ENCODE measurements at places on chromosomes 13 and 19.

DNA sequence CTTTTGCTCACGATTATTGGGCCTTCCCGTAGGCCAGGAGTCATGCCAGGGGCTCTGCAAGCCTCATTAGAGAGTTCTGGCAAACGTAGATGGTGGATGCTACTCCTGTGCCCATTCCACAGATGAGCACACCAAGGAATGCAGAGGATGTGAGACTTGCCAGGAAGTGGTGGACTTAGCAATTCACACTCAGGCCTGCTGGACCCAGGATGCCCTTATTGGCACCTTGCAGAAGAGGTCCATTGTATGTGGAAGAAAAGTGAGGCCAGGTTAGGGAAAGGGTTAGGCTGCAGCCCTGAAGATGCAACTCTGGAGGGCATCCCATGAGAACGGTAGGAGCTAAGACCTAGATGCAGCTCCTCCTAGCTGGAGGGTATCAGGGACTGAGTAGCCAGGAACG, 5.9 kb downstream of the UNC13A start:
- no peak for DNase-seq

GRCh38 chr19:4455719-4456475, 1.7 kb downstream of the UBXN6 start:
- DNase-seq = no peak

- DNase-seq = no peak
Measured at GRCh38 chr13:50678464-50679162, 164.9 kb downstream of the DLEU7 start.

DNA sequence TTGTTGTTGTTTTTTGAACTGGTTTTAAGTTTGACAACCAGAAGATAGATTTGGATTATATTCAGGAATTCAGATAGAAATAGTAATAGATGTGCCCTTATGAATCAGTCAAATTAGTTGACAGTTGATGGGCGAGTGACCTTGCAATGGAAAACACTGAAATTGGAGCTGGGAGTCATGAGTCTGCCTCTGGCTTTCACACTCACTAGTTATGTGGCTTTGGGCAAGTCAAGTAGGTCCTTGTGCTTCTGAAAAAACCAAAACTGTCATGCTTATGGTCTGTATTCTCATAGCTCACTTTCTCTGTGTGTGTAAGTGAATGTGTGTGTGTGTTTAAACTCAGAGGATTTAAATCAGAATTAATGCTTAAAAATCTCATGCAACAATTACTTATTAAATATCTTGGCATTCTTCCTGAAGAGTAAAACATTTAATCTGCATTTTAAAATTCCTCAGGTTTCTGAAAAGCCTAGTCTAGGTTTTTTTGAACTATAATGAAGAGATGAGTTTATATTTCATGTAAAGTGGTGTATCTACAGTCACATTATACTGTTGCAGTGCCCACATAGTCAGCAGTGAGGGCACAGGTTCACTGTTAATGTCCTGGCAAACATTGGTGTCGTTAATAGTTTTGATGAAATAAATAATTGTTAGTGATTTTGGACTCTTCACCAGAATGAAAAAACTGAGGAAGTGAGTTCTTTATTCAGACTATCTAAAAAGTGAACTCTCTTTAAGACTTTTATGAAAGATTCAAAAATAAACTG, 32.5 kb downstream of the UCHL3 start:
- DNase-seq = no peak

DNA sequence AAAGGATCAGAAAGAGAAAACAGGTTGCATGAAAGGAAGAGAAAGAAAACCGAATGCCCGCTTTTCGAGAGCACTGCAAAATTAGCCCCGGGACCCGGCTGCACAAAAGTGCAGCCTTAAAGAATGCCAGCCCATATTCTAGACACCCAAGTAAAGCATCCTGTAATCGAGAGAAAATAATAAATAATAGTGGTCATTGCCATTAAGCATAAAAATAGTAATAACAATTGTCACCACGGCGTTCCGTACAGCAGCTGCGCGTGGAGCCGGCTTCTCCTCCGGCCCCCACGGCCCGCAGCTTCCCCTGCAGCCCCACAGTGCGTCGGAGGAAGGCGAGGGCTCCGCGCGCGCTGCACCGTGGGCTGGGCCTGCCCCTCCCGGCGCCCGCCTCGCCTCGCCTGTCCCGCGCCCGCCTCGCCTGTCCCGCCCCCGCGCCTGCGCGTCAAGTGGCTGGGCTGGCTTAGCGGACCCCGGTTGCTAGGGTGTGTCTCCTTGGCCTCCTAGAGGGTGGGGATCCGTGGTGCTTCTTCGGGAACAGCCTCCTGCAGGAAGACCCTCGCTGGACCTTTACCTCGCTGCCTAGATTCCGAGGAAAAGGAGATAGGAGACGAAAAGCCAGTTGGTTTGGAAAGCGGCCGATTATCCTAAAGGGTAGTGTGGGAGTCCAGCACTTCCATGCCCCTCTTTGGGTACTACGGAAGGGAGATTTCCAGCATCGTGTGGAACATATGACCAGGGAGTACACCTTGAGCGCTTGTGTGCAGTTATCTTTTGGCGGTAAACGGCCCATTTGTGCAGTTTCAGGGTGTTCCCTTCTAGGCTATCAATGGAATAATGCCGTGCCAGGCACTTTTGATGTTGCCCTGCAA, at the start of gene LRRC63:
TSS of gene LRRC63 (plus strand) at position 446 of the 869 bp plus-strand sequence. CDS start 1,107 bp downstream, outside the sequence.
- DNase-seq = no peak

GRCh38 chr19:34639491-34640085, 37.4 kb downstream of the SCGB2B2 start:
- DNase-seq = peak; percentile 39

GRCh38 chr13:99064624-99065234, 86.9 kb upstream of the DOCK9 start:
- DNase-seq = no peak

- no peak for DNase-seq
Measured at GRCh38 chr13:108944760-108945159, 315.3 kb downstream of the MYO16 start.

- DNase-seq = no peak
Measured at GRCh38 chr19:15549581-15549980, 41.3 kb downstream of the CYP4F22 start.

DNA sequence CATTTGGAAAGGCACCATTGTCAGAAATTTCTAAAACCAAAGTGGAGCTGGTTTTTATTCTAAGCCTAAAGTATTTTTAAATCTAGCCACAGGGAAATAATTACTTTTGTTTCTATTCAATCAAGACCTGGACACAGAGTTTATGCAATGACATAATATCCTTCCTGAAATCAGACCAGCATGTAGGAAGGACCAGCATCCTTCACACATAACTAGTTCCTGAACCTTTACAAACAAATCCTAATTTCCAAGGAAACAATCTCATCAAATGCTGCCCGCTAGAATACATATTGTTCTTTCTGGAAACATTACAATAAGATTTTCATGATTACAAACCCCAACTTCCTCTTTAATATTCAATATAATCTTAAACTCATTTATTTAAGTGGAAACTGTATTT, 1.5 kb downstream of the STARD13 start:
- no peak for DNase-seq

DNA sequence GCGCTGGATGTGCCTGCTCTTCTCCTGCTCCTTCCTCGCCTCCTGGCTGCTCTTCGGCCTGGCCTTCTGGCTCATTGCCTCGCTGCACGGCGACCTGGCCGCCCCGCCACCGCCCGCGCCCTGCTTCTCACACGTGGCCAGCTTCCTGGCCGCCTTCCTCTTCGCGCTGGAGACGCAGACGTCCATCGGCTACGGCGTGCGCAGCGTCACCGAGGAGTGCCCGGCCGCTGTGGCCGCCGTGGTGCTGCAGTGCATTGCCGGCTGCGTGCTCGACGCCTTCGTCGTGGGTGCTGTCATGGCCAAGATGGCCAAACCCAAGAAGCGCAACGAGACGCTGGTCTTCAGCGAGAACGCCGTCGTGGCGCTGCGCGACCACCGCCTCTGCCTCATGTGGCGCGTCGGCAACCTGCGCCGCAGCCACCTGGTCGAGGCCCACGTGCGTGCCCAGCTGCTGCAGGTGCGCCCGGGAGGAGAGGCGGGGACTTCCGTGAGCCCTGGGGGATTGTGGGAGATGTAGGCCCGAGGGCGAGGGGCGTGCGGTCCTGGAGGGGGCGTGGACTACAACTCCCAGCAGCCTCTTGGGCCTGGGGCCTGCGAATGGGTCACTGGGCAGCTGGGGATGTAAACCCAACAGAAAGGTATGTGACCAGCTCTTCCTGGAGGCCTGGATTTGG, 6.7 kb downstream of the KCNJ14 start:
- no peak for DNase-seq

DNA sequence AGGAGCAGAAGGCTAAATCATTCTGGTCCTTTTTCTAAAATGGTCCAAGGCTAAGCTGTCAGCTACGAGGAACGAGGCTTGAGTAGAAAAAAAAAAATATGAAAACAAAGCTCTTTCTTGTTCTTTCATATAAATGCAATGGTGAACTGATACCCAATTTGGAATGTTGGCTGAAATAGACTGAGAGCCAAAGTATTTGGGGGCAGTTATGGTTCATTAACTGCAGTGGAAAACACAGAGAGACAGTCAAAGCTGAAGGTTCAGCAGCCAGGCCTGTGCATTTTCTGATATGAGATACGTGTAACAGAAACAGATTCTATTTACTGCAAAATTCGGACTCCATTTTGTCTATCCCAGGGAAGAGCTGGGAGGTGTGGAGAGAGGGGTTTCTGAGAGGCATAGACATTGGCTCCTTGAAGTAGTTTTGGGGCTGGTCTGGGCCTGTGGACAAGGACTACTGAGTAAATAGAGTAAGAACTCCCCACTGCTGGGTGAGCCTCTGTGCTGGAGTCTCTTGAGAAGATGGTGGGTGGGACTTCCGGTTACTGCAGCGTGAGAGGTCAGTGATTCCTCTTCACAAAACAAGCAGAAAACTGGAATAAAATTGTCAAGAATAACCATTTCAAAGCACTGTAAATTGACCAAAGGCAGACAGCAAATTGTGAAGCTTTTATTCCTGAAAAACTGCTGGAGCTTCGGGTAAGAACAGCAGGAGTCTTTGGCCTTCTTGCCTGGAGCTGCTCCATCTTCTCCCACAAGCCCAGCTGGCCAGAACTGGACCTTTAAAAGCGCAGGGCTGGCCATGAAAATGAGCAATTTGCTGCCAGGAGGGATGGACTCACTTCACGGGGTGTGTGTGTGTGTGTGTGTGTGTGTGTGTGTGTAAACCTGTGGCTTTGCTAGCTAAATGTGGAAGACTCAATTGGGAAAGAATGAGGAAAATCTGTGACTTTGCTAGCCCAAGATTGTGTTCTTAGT, 43.1 kb upstream of the CNMD start:
- DNase-seq = no peak

DNA sequence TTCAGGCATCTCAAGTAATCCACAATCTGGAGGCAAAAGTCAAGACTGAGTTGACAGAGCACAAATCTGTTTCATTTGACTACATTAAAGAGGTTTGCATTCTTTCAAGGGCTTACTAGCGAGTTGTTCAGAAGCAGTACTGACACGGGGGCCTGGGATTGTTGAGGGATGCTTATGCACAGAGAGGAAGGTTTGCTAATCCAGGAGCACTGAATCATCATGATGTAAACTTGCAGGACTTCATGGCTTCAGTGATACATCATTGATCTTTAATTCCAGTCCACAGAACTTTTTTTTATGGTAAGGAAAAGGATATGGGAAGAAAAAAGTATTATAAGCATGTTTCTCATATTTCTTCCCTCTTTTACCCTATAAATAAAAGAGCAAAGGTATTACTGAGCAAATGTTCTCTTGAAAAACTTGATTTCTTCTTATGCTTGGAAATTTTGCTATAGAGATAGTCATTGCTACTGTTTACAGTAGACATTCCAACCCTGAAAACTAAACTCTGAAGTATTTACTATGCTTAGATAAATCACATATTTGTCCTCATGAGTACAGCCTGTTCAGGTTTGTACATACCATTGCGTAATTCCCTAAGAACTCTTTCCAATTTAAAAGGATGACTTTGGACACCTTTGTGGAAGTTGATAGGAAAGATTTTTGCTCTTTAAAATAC, 65.8 kb upstream of the KPNA3 start:
- DNase-seq = no peak

DNA sequence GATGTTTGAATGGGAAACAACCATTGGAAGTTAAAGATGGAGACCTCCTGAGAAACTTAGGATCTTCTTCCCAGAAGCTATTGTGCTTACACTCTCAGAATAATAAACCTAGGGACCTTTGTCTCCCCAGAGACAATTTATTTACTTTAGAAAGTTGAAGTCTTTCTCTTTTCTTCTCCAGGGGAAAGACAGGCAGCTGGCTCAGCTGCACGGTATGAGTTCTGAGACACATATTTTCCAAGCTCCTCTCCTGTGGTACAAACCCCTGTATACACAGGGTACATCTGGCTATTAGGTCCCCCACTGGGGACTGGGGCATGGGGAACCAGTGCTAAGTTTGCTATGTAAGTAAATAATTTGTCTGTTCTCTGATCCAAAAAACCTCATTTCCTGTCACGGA, 67.5 kb upstream of the POSTN start:
- DNase-seq = no peak

DNA sequence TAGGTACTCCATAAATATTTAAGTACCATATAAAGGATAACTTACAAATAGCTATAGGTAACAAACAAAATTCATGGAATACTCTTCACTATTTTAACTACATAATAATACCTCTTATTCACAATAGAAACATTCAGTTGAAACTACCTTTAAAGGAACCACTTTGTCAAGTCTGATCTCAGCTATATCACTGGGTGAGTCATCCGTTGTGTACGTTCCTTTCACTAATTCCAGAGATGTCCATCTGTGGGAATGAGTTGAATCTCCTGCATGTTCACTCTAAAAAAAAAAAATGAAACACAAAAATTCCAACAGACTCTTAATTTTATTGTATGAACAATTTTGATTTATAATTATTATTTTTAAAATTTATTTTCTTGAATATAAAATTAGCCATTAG, 149.4 kb upstream of the FBXL3 start:
- DNase-seq = no peak

DNA sequence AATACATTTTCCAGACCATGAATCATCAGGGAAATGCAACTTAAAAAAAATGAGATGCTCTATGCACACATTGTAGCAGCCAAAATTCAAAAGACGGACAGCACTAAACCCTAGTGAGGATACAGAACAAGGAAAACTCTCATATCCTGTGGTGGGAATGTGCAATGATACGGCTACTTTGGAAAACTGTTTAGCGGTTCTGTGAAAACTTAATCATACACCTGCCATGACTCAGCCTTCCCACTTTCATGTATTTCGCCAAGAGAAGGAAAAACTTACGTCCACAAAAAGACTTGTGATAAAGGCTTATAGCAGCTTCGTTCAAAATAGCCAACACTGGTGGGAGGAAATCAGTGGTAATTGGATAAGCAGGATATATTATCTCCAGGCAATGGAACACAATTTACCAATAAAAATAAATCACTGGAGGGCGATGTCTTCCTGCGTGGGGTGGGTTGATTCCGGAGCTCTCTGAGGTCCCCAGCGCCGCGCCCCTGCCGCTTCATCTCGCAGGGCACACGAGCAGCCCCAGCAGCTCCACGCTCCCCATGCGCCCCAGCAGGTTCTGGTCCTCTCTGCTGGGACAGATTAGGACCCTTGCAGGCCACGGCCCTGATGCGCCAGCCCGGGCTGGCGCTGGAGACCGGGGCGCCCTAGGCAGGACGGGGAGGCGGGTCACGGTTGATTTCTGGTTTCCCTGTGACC, 97.2 kb upstream of the ARHGEF7 start:
- DNase-seq = no peak

- no peak for DNase-seq
Measured at GRCh38 chr19:49946415-49946814, 14.6 kb downstream of the SIGLEC11 start.

- no peak for DNase-seq
Measured at GRCh38 chr13:112972867-112973576, 4.0 kb downstream of the MCF2L start.

Measured in NCI-H1048 (cell line).